ENCODE measurements at places on chromosomes 3 and 15. TPM values are rescaled to one million over a fixed set of nuclear protein-coding genes. Genes with fewer than 3 reads are reported as not detected.

DNA sequence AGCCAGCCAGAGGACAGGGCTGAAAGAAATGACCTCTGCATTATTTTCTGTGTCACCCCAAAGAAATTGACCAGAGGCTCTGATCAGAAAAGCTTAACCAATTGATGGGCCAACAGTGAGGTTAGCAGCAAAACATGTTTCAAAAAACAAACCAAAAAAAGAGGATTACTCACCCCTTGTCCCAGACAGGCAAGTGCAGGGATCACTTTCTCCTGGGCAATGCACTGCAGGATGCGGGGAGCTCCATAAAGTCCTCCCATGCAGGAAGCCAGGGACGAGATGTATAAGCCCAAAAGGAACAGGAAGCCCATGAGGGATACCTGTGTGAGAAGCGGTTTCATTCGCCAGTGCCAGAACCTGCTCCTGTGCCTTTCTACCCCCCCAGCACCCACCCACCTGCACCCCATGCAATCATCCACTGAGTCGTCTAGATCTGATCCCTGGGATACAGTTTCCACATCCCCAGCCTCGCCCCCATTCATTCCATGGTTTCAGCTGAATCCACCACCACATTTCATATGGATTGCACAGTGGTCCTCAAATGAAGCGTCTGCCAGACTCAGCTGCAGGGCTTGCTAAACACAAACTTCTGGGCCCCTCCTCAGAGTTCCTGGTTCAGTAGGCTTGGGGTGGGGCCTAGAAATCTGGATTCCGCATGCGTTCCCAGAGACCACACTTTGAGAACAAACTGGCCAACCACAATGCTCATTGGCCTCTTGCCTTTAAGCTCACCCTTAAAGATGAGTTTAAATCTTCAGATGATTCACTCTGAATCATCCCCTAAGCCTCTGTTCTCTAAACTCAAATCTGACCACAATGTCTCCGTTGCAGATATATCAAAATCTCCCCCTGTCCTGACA lies 54.4 kb upstream of the HEG1 start:
- peaks cover 29% of the 10 kb centered on the region for H3K4me1 ChIP-seq
- H3K4me3 ChIP-seq, result no peak overlapping the region
- no peaks in the 10 kb centered on the region for H3K36me3 ChIP-seq
- no peaks in the 10 kb centered on the region for H3K27me3 ChIP-seq

GRCh38 chr3:184846496-184846895 lies 34.5 kb downstream of the VPS8 start:
- no peaks in the 10 kb centered on the region for H3K4me1 ChIP-seq
- peaks cover 27% of the 10 kb centered on the region for H3K36me3 ChIP-seq
- no peak for DNase-seq
- H3K4me3 ChIP-seq, result no peak overlapping the region
- H3K27ac ChIP-seq, result no peak overlapping the region
- no peaks in the 10 kb centered on the region for H3K27me3 ChIP-seq

GRCh38 chr15:53072077-53072476 lies 281.9 kb upstream of the ONECUT1 start:
- no peaks in the 10 kb centered on the region for H3K36me3 ChIP-seq
- no peak overlapping the region for H3K27ac ChIP-seq
- no peak overlapping the region for H3K4me3 ChIP-seq
- no peaks in the 10 kb centered on the region for H3K4me1 ChIP-seq

DNA sequence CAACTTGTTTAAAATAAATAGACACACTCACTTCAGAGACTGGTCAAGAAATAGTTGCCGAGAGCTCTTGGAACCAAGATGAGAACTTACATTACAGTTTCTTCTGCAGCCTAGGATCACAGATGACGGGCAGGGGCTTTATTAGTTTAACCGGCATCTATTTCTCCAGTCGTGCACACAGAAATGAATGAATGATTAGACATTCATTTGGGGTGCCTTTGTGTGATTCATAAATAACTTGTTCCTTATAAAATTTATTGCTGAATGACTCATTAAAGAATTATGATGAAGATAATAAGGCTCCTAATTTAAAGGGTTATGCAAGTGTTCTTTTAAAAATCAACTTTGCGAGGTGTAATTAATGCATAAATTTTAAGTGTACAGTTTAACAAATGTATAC lies 20.8 kb downstream of the NFKBIZ start:
- H3K27me3 ChIP-seq, result no peaks in the 10 kb centered on the region
- H3K36me3 ChIP-seq, result no peaks in the 10 kb centered on the region
- H3K27ac ChIP-seq, result no peak overlapping the region
- DNase-seq, result no peak

- H3K27me3 ChIP-seq, result no peaks in the 10 kb centered on the region
- no peak overlapping the region for H3K4me3 ChIP-seq
- H3K4me1 ChIP-seq, result no peaks in the 10 kb centered on the region
- H3K27ac ChIP-seq, result no peak overlapping the region
- DNase-seq, result no peak
These were observed 7.4 kb downstream of the SPICE1 start for GRCh38 chr3:113507501-113508067.

- no peak overlapping the region for H3K4me3 ChIP-seq
- H3K27ac ChIP-seq, result no peak overlapping the region
- no peak for DNase-seq
- no peaks in the 10 kb centered on the region for H3K4me1 ChIP-seq
These were observed 6.1 kb downstream of the RBP2 start for GRCh38 chr3:139470199-139470598.

- H3K36me3 ChIP-seq, result peaks cover 51% of the 10 kb centered on the region
- H3K27me3 ChIP-seq, result no peaks in the 10 kb centered on the region
- no peak for DNase-seq
- no peak overlapping the region for H3K4me3 ChIP-seq
- no peak overlapping the region for H3K27ac ChIP-seq
These were observed 130.0 kb upstream of the SLC2A2 start for GRCh38 chr3:171156401-171157010.

GRCh38 chr3:43968465-43968864 lies 273.2 kb upstream of the TOPAZ1 start:
- H3K27me3 ChIP-seq, result no peaks in the 10 kb centered on the region
- no peak overlapping the region for H3K27ac ChIP-seq
- no peak for DNase-seq
- H3K36me3 ChIP-seq, result no peaks in the 10 kb centered on the region
- no peaks in the 10 kb centered on the region for H3K4me1 ChIP-seq
- no peak overlapping the region for H3K4me3 ChIP-seq

DNA sequence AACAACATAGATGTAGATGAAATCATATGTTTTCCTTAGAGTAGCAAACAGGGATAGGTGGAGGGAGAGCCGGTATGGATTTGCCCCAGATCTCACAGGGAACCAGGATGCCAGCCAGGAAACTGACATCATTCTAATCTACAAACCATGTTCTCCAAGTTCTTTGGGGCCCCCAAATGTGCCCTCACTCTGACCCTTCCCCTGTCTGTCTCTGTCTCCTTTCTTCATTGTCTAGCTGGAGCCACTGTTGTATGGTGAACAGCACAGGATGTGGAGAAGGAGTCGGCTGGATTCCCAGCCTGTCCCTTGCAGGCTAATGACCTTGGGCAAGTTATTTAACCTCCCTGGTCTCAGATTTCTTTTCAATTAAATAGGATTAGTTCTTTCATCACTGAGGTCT lies 962 bp downstream of the ATP13A5 start:
- DNase-seq, result no peak
- no peaks in the 10 kb centered on the region for H3K27me3 ChIP-seq
- H3K4me1 ChIP-seq, result no peaks in the 10 kb centered on the region
- H3K27ac ChIP-seq, result no peak overlapping the region

DNA sequence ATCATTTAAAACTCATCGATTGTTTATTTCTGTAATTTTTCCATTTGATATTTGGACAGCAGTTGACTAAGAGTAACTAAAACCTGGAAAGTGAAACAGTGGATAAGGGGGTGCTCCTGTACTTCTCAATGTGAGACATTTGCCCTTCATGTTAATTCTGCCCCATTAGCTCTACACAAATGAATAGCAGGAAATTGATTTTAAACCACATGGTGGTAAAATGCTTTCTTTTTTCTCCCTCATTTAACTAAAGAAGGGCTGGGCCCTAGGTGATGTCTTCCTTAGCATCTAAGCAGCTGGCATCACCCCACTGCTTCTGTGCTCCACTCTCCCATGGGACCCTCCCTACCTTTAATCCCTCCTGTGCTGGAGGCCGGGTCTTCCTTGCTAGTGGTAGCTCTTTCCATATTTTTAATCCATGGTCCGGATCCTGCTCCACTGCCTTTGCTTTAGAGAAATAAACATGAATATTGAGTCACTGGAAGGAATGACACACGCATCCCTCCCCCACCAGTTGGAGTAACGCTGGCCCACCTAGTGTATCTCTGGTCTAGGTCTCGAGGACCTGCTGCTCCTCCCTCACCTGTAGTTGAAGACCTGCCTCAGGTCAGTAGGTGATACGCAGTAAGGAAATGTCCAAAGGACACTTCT lies 30.2 kb upstream of the LAMP3 start:
- DNase-seq, result no peak
- H3K36me3 ChIP-seq, result no peaks in the 10 kb centered on the region
- H3K4me3 ChIP-seq, result no peak overlapping the region
- H3K27ac ChIP-seq, result no peak overlapping the region
- H3K27me3 ChIP-seq, result no peaks in the 10 kb centered on the region

DNA sequence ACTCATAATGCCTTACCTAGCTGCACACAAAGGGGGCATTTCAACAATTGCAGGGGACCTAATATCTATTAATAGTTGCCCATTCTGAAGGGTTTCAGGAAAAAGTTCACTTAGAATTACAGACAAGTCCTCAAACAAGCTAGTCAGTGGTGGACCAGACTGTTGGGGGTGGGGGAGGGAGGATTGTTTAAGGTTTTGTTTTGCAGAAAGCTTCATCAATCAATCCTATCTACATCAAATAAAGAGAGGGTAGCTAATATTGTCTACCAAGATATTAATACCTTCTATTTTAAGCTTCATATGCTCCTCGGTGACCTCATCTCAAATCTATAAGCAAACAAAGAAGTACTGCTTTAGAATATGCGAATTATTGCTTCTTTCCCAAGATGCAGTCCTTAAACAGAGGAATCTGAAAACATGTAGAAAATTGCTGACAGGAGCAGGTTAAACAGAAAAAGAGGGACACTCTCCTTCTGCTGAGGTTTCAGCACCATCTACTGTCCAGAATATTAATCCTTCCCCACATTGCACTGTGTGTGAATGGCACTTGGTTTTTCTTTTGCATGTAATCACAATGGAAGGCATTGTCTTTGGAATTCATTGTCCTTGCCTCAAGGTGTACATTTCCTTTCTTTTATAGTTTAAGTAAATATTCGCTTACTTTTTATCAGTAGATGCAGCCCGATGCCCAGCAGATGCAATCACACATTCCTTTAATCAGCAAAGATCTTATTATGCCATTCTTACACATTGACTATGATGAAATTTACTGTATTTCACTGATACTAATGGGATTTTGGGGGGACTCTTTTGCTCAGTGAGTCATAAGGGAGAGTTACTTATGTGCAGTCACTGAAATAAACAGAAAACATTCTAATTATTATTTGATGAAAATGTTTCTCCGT lies 94.7 kb downstream of the IL5RA start:
- H3K27me3 ChIP-seq, result no peaks in the 10 kb centered on the region
- no peaks in the 10 kb centered on the region for H3K36me3 ChIP-seq
- H3K4me1 ChIP-seq, result no peaks in the 10 kb centered on the region
- DNase-seq, result no peak

GRCh38 chr3:11903047-11903446 lies 56.4 kb upstream of the TAMM41 start:
- no peak for DNase-seq
- H3K4me1 ChIP-seq, result no peaks in the 10 kb centered on the region

DNA sequence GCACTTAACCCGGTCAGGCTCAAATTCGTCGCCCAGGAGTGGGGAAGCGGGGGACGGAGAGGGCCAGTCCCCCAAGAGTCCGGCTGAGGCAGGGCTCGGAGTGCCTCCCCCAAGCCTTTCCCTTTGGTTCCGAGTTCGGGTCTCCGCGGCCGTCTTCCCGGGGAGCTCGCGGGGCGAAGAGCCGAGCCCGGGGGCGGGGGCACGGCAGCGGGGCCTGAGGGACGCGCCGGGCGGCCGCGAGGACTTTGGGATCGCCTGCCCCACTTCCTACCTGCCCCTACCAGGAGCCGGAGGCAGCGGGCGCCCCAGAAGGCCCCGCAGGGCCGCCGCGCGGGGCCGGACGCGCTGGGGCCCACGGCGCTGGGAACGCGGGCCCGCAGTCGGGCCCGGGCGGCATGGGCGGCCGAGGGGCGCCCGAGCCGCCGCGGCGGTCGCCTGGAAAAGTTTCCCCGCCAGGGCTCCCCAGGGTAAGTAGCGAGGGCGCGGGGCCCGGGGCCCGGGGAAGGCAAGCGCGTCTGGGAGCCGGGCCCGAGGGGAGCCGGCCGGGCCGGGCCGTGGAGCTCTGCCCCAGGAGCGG lies 2.8 kb downstream of the FURIN start:
- peaks cover 8% of the 10 kb centered on the region for H3K36me3 ChIP-seq
- peak overlapping the region; percentile 68 for H3K4me3 ChIP-seq
- H3K27ac ChIP-seq, result peak overlapping the region; percentile 79
- H3K4me1 ChIP-seq, result peaks cover 47% of the 10 kb centered on the region
- DNase-seq, result peak; percentile 40
- no peaks in the 10 kb centered on the region for H3K27me3 ChIP-seq

DNA sequence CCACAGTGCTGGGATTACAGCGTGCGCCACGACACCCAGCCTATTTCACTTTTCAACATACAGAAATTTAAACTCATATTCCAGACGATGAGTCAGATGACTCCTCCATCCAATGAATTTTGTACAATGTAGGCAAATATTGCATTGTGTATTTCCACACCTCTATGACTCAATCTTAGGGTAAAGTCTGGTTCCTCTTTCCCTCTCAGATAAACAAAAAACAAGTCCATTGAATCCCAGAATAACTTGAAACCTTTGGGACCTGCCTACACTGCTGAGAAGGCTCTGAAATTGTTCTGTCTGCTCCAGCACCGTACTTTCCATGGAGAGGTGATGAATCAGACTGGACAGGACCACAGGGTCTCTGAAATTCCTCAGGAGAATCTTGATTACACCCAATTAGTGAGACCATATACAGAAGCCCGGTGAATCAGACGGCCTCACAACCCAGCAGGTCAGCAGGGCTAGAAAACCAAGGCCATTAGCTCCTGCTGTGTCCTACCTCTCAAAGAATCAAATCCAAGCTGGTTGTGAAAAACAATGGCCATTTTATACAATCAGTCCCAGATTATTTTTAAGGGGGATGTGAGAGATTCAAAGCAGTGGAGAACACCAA lies 112.6 kb downstream of the ERC2 start:
- H3K4me3 ChIP-seq, result no peak overlapping the region
- no peaks in the 10 kb centered on the region for H3K36me3 ChIP-seq
- H3K4me1 ChIP-seq, result no peaks in the 10 kb centered on the region
- DNase-seq, result no peak
- no peaks in the 10 kb centered on the region for H3K27me3 ChIP-seq

GRCh38 chr15:51576911-51577500 lies 45.6 kb downstream of the DMXL2 start:
- H3K4me1 ChIP-seq, result no peaks in the 10 kb centered on the region
- H3K36me3 ChIP-seq, result no peaks in the 10 kb centered on the region
- H3K4me3 ChIP-seq, result no peak overlapping the region
- H3K27me3 ChIP-seq, result no peaks in the 10 kb centered on the region

The TRIM42 gene
- total RNA-seq, result not detected

The HDGFL3 gene
- 25.3 TPM for total RNA-seq

The SPINK8 gene
- not detected for total RNA-seq

The TPRG1 gene
- total RNA-seq, result 1.9 TPM

The PAQR9 gene
- total RNA-seq, result not detected

The TGM4 gene
- not detected for total RNA-seq

The ATP13A4 gene
- total RNA-seq, result 1.3 TPM
